Left renal cortex interstitium (tissue), 4 donors: ENCODE measurements at places on chromosomes 7 and 10.

GRCh38 chr7:33907625-33908024 is 2.3 kb downstream of the BMPER start:
- no peak for DNase-seq

DNA sequence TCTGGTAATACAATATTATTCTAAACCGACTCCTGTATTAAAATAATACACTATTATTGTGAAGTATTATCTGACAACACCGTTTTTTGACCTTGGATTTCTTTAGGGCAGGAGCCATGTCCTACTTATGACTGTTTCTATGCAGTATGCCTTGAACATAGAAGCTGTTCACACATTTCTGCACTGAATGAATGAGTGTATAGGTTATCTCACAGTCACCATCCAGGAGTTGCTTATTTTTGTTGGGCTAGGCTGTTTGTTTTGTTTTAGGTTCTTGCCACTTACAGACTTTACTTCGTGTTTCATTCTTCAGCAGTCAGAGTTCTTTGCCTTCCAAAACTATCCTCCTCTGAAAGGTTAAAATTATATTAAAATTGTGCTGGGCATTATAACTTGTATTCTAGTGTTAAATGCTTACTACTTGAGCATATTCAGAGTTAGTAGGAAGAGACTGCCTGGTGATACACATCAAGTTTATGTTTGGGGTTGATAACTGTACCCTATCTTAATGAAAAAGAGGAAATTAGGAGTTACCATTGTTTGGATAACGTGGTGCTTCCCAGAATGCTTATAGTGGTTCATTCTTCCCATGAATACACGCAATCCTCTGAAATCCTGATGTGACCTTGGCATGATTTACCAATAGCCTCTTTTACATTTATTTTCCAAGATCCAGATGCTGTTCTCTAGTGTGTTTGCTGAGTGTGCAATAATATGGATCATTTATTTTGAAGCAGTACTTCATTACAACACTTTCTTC is 1.7 kb downstream of the RALA start:
- no peak for DNase-seq

DNA sequence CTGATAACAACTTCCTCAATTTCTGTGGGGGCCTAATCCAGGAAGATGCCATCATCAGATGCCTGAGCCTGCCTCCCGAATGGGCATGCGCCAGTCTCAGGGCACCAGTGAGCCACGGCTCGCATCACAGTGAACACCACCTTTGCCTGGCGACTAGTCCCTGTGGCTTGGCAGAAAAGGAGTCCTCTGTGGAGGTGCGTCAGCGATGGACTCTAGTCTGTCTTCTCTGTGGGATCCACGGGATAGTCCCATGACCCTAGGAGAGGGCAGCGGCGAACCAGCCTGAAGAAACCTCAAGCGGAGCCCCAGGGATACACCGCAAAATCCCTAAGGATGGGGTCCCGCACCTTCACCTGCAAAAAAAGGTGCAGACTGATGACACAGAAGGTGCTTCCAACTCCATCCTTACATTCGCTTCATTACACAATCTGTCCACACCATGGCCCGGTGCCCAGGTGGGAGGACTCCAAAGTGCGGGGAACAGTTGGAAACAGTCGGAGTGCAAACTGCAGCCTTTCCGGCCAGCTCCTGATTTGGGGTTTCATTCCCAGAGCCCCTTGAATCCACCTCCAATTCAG is 35.1 kb upstream of the ZNF273 start:
- DNase-seq, result no peak

DNA sequence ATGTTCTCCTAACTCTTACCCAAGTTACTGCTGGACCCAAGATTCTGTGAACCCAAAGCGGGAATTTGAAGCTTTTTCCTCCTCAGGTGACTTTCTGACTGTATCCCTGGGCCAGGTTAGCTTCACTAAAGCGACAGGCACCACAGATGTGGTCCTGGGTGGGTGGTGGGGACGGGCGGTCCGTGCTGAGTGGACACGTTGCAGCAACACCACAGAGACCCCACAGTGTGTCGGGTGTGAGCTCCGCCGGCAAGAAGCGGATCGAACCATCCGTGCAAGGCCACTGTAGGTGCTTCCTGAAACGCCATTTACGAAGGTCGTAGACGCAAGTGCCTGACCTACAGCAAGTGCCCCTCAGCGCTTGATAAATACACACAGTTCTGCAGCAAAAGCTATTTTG is 325.9 kb downstream of the ADARB2 start:
- no peak for DNase-seq

- DNase-seq, result no peak
Measured at GRCh38 chr10:113999531-113999930, 44.1 kb upstream of the ADRB1 start.
